Cardiac muscle cell (in vitro differentiated cells and primary cell): ENCODE measurements at places on chromosomes 4 and X. TPM values are rescaled to one million over a fixed set of nuclear protein-coding genes. Genes with fewer than 3 reads are reported as not detected.

Gene SRPX2
- polyA plus RNA-seq: 0.30 and 1.9 TPM in 2 replicates

Gene KIAA1210
- not detected in 2 replicates for polyA plus RNA-seq

Gene TMPRSS11D
- polyA plus RNA-seq: 0.27 TPM in 1 of 2 replicates, not detected in the other

Gene GAGE12J
- polyA plus RNA-seq: not detected in 2 replicates

Gene CSAG1
- polyA plus RNA-seq: not detected in 2 replicates

Gene ARHGEF38
- 1.1 and 1.6 TPM in 2 replicates for polyA plus RNA-seq

Gene ADAM29
- polyA plus RNA-seq: not detected in 2 replicates

Gene UGT2A1
- polyA plus RNA-seq: not detected in 2 replicates

Gene ATP1B4
- 0.34 TPM in 1 of 2 replicates, not detected in the other for polyA plus RNA-seq

Gene IQCM
- not detected in 2 replicates for polyA plus RNA-seq

Gene SPANXA1
- not detected in 2 replicates for polyA plus RNA-seq

Gene S100G
- polyA plus RNA-seq: not detected in 2 replicates

Gene POLN
- polyA plus RNA-seq: 8.5 and 9.0 TPM in 2 replicates

Gene CTAG1B
- polyA plus RNA-seq: not detected in 2 replicates
